ENCODE measurements at places on chromosomes 1 and 21.

DNA sequence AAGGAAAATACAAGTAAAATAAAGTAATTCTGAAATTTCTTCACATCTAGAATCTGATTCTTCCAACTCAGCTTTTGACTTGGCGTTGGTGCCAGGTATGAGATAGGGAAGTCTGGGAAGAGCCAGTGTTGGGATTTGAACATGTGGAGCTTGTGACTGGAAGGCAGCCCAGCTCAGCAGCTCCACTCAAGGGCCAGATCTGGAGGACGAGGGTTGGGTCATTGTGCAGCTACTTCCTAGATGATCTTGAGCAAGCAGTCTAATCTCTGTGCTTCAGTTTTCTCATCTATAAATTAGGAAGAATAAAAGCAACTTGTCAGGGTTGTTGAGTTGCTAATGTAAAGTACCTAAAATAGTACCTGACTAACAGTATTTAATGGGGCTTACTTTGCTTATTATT is 5.0 kb downstream of the ADARB1 start:
- no peak for DNase-seq

GRCh38 chr1:15678578-15678977 is 5.5 kb upstream of the PLEKHM2 start:
- DNase-seq, result no peak

DNA sequence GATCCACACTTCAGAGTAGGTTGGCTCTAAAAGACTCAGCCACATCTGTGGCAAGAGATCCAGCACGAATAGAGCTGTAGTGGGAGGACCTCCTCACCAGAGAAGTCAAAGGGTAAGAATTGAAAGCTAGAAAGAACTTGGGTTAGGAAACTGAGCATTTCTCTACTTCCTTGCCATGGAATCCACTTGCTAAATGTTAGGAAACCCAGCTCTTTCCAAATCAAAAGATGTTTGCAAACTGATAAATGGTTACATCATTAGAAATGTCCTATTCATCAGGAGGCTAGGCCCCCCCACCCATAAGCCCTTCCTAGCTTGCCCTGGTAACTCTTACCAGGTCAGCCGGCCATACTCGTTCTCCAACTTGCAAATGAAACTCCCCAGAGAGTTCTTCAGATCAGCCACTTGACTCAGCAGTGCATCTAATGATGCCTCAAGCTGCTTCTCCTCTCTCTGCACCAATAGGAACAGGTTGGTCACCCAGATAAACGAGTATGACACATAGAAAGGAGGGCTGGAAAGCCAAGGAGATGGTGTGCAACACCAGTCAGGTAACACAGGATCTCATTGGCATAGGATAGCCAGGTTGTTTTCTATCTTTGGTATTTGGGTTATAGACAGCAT is 1.5 kb downstream of the MED8 start:
- no peak for DNase-seq

DNA sequence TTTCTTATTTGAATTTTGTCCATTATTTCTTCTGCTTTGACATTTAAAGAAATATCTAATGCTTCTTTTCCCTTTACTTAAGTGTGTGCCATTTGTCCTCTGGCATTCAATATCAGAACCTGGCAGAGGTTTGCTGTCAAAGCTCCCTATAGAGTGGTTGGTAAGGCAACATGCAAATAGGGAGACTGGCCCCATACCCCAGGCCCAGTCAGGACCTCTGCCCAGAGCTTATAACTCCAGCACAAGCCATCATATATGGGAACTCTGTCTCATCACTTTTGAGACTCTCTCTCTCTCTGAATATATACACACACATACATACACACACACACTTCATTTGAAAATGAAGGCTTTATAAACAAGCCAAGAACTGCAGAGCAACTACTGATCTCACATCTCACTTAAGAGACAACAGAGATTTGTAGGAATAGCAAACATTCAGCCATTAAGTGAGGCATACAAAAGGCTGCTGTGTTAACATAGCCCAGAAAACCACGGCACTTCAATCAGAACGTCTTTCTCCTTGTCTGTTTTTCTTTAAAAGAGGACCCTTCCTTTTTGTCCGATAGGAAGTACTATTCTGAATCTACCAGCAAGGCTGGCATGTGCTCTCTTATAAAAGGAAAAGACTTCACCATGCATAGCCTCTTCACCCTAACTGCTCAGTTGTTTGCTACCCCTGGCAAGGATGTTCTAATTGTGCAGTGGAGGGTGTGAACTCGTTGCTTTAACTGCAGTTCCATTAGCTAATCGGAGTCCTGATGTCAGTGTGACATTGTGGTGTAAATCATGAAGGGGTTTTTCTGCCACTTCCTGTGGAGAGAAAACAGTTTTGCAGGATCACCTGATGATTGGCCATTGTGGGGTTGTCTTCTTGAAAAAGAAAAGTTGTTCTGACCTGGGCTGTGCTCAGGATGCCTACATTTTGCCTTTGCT is 101.7 kb downstream of the NR5A2 start:
- DNase-seq, result no peak

DNA sequence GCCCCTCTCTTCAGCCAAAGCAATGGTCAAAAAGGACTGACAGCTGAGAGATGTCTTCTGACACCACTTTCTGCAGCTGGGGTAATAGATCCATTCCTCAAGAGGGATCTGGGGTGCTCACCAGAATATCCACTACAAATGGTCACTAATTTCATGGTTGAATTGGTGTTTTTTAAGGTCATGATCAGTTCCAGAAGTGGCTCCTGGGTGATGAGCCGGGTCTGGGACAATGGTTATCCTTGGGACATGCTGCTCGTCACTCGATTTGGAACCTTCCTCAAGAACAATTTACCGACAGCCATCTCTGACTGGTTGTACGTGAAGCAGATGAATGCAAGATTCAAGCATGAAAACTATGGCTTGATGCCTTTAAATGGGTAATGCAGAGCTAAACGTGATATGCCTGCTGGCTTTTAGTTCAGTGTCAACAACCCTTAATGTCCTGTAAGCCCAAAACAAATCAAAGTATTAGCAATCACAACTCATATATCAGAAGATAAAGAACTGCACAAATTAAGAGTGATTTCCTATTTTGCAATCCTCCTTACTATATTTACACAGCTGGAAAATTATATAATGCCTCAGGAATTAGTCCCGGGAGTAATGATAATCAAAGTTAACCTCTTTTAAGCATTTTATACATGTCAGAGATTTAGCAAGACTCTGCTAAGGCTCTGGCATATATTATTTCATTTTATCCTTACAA is 20.1 kb downstream of the FMO3 start:
- no peak for DNase-seq

DNA sequence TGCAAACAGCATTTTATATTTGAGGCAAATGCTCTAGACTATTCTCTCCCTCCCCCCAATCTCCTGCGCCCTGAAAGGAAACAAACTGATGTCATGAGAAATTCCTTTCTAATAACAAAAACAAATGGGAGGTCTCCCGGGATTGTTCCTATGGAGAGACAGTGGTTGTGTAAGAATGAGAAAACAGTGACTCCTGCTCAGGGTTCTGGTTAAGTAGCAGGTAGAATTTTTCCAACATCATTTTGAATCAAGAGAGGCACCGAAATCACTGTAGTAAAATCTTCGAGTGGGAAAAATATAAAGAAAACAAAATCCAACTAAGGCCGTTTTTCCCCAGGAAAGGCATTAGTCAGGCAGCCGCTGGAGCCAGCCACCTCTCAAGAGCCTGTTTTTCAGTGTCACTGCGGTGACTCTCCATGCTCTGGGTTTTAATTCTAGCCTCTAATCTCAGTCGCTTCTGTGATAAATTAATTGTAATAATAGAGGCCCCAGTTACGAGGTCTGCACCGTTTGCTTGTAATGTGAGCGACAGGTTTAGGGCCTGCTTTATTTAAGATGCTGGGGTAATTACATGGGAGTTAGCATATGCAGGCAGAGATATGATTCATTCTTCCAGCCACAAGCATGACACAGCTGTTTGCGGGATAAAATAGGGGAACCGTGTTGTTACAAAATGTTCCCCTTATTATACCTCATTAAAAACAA is 80.3 kb downstream of the RNF220 start:
- no peak for DNase-seq

DNA sequence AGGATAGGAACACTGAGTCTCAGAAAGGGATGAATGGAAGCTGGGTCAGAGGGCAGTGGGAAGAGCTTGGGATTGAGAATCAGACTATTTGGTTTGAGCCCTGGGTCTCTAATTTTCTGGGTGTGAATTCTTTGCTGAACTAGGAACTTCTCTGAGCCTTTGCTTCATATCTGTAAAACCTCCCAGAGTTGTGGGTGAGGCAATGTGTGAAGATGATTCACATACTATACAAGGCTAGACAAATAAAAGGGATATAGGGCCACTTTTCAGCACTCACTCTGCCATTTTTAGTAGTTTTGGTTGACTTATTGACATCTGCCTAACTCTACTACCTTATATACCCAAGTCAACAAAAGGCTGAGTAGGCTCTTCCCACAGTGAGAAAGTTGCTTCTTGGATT is 77.7 kb upstream of the JUN start:
- DNase-seq, result no peak

DNA sequence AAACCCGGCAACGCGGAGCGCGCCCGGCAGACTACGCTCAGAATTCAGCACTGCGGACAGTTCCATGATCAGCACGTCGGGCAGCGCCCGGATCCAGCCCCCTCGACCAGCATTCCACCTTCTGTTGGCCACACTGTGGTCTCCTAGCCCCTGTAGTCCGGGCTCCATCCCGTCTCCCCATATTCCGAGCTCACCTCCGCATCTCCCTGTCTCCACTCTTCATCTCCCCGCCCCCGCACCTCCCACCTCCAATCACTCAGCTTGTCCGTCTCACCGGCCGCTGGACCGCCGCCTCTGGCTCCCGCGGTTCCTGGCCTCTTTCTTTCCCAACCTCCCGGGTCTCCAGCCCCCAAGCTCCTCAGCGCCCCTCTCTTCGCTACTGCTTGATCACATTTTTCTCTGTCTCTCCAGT is 500 bp downstream of the EPHA10 start:
- no peak for DNase-seq

- no peak for DNase-seq
Measured at GRCh38 chr1:71312545-71312944, 231.7 kb upstream of the ZRANB2 start.

- no peak for DNase-seq
Measured at GRCh38 chr1:3105167-3105863, 36.3 kb downstream of the PRDM16 start.

GRCh38 chr1:171379846-171380245 is 65.9 kb downstream of the FMO4 start:
- DNase-seq, result no peak

Measured in NCI-H1092 (cell line).